Lower lobe of right lung (tissue), 2 donors: ENCODE measurements at places on chromosomes 6 and 20. TPM values are rescaled to one million over a fixed set of nuclear protein-coding genes. Genes with fewer than 3 reads are reported as not detected.
A peak's percentile ranks its signal among the peaks of the same experiment; 100 is the strongest.

- DNase-seq = no peak
These were observed 259.6 kb upstream of the EPHA7 start for GRCh38 chr6:93678841-93679454.

- peak; percentile 87 for DNase-seq
These were observed at the start of gene UTRN for GRCh38 chr6:144284783-144285547. UTRN (plus strand) TSS chr6:144285335; CDS start chr6:144291829, 6,494 bp downstream.

DNA sequence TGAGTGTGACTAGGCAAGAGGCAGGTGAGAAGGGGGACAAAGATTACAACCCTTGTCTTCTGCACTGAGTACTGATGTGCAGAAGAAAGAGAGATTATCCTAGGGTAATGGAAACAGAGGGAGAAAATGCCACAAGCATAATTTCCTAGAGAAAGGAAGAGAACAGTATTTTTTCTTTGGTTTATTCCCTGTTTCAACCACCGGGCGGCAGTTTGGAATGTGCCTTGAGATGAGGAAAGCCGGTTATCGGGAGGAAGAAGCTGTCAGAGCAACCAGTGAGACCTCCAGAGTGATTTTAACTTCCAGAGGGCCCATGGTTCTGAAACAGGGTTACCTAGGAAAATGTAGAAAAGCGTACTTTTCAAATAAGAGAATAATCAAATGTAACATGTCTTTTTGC, 121.4 kb downstream of the REV3L start:
- peak; percentile 37 for DNase-seq

DNA sequence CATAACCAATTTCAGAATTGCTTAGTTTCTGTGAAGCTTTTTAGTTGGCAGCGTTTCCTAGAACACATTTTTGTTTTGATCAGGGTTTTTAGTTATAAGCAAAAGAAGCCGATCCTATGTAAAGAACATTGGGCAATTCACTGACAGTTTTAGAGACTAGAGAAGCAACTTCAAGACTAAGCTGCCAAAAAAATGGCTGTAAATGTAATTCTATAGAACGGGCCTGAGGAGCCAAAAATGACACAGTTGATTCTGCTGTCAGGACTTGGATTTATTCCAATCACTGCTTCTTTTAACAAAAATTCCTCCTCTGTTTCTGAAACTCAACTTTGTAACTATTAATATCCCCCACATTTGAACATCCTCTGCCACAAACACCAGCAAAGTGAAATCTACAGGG, 236.0 kb upstream of the EYS start:
- no peak for DNase-seq

- no peak for DNase-seq
These were observed 10.5 kb downstream of the SOX4 start for GRCh38 chr6:21604081-21604480.

GRCh38 chr20:63268671-63269439, 3.8 kb upstream of the ARFGAP1 start:
- no peak for DNase-seq

DNA sequence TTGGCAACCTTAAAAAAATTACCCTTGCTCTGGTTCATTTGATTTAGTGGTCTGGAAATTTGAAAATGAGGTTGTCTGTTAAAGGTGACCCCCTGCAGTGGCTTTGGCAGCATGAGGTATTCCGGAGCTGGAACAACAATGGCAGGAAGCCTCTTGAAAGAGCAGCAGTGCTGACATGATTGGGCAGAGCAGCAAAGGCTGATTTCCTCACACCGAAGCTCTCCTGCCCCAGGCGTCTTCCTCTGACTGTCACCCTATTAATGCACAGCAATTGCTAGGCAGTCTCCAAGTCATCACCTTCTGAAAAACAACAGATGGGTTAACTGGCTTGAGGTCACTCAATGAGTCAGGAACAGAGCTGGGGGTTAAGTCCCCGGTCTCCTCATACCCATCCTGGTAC, 241.8 kb upstream of the MMS22L start:
- DNase-seq = no peak

DNA sequence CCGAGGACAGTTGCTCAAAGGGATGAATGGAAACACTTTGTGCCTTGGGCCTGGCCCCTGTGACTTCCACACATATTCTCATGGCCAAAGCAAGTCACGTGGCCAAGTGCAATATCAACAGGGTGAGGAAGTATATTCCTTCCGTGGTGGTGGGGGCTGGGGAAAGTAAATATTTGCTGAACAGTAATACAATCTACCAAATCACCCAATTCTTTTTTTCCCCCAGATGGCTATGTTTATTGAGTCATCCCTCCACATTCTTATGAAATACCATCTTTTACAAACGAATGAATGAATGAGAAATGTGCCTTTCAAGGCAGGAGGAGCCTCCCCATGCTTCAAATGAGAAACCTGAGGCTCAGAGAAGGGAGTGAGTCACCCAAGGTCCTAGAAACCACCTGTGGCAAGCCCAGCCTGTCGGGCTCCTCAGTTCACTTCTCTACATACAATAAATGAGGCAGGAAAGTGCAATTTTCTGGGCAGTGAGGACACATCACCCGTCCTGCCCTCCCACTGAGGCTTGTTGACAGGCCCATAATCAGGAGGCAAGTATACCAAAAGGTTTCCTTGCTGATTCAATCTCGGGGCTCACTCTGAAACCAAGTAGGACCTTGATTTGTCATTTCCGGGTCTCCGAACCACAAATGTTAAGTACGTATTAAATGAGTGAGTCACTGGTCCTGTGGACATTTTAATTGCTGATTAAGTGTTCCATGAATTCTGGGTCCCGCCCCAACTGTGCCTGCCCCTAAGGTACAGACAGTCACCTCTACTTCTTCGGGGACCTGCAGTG, 25.3 kb upstream of the TOP1 start:
- DNase-seq = peak; percentile 80

DNA sequence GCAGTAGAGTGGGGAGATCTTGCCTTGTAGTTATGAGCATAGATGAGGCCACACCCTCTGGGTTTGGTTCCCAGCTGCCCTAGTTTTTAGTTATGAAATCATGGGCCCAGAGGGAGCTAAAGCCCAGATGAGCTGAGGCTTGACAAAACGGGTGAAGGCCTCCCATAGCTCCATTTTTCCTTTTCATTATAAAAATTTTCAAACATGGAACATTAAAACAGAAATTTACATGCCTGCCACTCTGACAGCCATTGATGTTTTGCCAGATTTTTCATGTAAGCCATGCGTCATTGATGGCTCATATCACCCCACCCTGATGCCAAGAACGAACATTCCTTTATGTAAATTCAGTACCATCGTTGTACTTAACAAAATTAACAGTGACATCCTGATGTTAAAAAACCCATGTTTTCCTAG, 67.9 kb downstream of the IGF2R start:
- no peak for DNase-seq

GRCh38 chr6:24910961-24911725, 24.6 kb downstream of the RIPOR2 start:
- DNase-seq = peak; percentile 78

WFDC5 gene
- 1.6 TPM for total RNA-seq

ADGRB3 gene
- total RNA-seq = 2.3 TPM

SLC17A2 gene
- not detected for total RNA-seq
